ENCODE measurements at places on chromosomes 11 and 22. TPM values are rescaled to one million over a fixed set of nuclear protein-coding genes. Genes with fewer than 3 reads are reported as not detected.

GRCh38 chr11:33588056-33588455 lies 112.6 kb downstream of the C11orf91 start:
- no peak for DNase-seq

DNA sequence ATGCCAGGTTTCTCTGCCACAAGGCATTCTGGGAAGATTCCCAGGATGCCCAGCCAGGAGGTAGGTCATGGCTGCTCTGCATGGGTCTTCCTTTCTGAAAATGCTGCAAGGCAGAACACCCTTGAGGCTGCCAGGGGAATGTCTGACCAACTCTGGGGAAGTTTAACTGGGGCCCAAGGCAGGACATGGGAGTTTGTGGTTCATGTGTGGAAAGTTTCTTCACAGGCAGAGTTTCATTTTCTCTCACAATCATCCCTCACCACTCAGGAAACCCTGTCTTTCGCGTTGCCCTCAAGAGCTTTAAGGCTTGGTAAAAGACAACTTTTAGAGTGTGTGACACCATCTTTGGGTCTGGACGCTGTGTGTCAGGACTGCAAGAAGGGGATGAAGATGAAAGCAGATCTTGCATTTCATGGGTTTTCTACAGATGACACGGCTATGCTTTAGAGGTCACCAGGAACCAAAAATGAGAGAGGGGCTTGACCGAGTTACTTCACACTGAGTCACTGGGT lies 133.5 kb downstream of the CD44 start:
- no peak for DNase-seq

DNA sequence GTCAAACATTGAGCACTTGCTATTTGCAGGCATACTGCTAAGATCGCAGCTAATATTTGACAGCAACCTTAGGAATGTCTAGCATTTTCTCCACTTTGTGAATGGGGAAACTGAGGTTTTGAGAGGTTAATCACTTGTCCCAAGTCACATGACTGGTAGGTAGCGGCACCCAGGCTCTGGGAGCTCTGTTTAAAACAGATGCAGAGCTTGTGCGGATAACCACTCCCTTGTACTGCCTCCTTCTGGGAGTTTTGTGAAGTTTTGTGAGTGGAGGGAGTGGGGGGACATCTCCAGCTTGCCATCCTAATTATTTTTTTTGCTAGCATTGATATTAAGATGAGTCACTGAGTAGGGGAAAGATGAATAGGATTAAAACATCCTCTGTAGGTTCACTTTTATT lies 134.7 kb downstream of the GRIK4 start:
- DNase-seq: no peak

DNA sequence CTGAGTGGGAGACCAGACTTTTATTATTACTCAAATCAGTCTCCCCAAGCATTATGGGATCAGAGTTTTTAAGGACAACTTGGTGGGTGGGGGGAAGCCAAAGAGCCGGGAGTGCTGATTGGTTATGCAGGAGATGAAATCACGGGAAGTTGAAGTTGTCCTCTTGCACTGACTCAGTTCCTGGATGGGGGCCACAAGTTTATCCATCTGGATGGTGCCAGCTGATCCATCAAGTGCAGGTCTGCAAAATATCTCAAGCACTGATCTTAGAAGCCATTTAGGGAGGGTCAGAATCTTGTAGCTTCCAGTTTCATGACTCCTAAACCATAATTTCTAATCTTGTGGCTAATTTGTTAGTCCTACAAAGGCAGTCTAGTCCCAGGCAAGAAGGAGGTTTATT lies 53.5 kb upstream of the LMO1 start:
- no peak for DNase-seq

DNA sequence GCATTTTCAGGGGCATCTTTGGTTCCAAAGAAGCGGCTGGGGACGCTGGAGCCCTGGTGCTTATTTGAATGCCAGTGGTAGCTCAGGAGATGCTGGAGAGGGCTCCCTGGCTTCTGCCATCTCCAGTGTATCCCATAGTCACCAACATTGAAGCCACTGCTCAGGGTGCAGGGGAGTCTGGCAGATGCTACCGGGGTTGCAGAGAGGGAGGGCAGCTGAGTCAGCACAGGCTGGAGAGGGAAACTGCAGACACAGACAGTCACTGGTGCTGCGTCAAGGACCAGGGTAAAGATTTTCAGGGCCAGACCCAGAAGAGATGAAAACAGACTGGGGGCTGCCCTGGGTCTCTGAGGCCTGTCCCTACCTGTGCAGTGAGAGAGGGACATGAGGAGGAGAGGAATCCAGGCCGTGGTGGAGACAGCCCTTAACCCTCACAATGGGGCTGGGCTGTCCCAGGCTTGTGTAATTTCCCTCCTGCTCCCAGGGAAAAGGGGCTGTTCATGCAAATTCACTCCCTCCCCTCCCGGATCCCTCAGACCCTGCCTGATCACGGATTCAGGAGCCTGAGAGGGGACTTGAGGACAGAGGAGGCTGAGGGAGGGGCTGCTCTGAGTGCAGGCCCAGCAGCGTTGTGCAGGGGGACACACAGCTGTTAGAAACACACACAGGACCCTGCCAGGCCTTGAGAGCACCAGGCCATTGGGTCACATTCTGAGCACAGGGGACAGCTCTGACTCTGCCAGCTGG lies 126.9 kb upstream of the GRK3 start:
- no peak for DNase-seq

DNA sequence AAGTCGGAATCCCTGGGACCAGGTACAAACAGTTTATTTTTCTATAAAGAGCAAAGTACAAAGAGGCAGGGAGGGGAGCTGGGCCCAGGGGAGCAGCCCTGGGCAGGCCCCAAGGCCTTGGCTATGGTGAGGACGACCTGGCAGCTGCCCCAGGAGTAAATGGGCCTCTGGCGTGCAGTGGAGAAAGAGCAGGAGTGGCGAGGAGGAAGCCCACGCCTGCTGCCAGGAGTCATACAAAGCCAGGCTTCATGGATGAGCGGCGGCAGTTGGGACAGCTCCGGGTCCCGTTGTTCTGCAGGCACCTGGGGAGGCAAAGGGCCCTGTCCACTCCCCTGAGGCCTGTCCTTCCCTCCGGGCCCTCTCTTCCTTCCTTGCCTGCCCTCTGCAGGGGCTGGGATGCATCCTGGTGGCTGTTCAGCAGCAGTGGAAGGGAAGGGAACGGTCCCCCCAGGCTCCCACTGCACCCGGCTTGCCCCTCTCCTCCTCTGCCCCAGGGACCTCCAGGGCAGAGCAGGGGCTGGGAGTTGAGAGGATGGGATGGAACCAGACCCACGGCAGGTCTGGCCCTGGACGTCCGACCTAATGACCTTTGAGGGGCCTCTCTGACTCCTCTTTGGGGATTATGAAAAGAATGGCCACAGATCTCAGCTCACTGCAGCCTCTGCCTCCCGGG lies 11.1 kb downstream of the RAPSN start:
- no peak for DNase-seq

DNA sequence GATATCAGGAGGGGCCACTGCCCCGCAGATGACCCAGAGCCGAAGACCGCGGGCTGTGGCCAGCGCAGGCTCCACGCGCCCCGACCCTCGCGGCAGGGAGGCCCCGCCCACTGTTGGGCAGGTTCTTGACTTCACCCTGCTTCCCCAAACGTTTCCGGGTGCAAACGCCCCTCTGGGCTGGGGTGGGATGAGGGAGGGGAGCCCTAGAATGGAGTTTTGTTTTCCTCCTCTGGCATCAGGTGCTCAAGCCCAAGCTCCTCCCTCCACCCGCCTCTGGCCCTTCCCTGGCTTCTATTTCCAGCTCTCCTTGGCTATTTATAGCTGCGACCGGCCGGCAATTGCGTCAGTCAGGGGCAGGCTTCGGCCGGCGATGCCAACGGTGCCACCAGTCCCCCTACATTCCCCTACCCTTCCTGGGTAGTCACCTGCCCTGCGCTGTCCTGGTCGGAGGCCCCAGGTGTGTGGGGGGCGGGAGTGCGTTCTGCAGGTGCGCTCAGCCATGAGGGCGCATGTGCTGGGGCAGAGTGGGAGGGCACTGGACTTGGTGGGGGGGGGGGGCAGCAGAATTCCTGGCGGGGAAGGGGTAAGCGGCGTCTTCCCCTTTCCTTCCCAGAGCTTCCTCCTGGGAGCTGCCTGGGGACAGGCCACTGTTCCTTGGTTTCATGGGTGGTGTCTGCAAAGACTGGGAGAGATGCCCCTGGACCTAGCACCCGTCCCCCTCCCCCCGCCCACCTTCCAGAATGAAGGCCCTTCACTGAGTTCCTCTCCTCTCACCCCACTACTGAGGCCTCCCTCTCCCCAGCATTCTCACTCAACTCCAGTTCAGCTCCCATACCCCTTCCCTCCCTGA lies 23.6 kb downstream of the DUSP8 start:
- DNase-seq: peak; percentile 87

- no peak for DNase-seq
Measured at GRCh38 chr11:96472085-96472484, 82.3 kb downstream of the JRKL start.

- DNase-seq: no peak
Measured at GRCh38 chr11:65104628-65105027, 7.0 kb upstream of the TM7SF2 start.

DNA sequence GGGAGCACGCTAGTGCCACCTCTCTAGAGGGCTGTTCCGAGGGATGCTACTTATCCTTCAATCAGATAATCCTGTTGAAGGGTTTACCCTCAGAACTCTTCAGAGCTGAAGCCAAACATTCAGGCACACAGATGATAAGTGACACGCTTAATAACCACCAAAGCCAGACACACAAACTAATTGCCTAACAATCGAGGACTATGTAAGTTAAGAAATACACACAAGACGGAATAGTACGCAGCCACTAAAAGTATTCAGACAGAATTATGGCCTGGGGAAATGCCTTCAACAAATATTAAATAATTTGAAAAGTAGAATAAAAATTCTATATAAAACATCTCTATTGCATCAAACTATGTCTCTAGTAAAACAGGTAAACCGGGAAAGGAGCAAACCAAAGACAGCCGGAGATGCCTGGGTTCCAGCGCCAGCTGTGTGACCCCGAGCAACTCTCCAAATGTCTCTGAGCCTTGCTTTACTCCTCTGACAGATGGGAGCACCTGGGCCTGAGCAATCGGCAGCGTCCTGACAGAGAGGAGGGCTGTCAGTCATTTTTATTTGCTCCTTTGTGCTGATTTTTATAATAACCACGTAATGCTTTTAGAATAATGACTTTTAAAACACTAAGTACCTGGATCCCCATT lies 11.3 kb downstream of the LRFN4 start:
- DNase-seq: no peak

DNA sequence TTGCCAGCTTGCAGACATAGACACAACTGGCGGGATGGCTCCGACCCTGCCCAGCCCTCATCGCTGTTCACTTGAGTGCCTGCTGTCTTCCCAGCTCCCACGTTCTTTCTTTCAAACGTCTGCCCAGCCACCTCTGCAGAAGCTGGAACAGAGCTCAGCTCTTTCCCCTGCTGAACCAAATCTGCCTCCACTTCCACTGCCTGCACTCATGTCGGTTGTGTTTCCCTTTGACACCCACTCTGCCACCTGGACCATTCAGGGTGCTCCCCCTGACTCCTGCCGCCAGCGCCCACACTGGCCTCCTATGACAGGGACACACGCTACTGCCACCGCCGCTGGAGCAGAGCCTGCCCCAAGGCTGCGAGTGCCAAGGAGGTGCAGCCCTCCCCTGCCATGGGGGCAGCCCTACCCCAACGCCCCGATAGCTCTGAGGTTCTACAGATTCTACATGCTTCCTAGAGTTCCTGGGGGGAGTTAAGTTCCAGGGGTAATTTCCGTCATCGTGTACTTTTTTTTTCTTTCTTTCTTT lies 37.9 kb downstream of the TST start:
- no peak for DNase-seq

MIAT gene
- 2.2 TPM for polyA plus RNA-seq

TPH1 gene
- 0.09 TPM for polyA plus RNA-seq

NAT10 gene
- polyA plus RNA-seq: 44.6 TPM

MPST gene
- polyA plus RNA-seq: 61.8 TPM

CENPM gene
- polyA plus RNA-seq: 40.1 TPM

All from A549 (cell line).